ENCODE measurements at places on chromosomes 7 and 10. TPM values are rescaled to one million over a fixed set of nuclear protein-coding genes. Genes with fewer than 3 reads are reported as not detected.

Gene KNDC1
- 11.0 TPM for total RNA-seq

DNA sequence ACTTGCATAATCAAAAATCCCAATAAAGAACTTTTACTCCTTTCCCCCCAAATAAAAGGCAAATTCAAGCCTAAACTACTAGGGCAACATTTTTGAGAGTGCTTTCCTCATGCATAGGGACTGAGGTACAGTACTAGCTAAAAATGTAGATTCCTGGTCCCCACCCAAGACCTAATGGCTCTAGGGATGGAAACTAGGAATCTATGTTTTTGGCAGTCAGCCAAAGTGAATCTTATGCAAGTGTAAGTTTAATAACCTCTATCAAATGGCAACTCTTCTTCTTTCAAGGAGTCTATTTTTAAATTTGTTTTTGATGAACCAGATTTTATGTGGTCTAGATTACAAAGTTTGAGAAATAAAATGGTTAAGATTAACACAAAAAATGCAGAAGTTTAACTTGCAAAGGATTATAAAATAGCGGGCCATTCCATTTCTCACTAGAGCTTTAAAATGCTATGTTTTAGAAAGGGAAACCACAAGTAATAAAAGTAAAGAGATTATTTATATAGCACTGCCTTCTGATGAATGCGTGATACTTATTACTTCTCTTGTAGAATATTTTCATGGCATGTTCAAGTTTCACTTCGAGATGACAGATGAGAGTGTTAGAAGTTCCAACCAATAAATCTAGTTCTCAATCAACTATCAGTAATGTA is 70.4 kb upstream of the MDFIC start:
- no peaks in the 10 kb centered on the region for H3K36me3 ChIP-seq
- peaks cover 5% of the 10 kb centered on the region for H3K4me1 ChIP-seq
- no peak for DNase-seq

DNA sequence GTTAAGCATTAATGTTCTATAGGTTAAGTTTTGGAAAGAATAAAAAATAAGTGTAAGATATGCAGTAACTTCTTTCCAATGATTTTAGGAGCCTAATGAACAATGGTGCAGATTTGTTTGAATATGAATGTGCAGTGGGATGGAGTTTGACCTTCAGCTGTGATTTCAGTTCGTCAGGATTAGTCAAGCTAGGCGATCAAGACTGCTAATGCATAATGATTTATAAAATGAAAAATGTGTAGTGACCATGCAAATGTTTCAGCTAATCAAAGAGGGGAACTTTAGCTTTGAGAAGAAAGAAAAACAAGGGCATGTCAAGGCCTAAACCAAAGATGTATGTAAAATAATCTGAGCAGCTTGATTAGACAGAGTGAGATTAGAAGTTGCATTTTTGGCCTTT is 208.5 kb downstream of the FOXP2 start:
- H3K36me3 ChIP-seq = no peaks in the 10 kb centered on the region
- H3K27me3 ChIP-seq = no peaks in the 10 kb centered on the region
- H3K4me1 ChIP-seq = peaks cover 1% of the 10 kb centered on the region
- H3K27ac ChIP-seq = no peak overlapping the region

DNA sequence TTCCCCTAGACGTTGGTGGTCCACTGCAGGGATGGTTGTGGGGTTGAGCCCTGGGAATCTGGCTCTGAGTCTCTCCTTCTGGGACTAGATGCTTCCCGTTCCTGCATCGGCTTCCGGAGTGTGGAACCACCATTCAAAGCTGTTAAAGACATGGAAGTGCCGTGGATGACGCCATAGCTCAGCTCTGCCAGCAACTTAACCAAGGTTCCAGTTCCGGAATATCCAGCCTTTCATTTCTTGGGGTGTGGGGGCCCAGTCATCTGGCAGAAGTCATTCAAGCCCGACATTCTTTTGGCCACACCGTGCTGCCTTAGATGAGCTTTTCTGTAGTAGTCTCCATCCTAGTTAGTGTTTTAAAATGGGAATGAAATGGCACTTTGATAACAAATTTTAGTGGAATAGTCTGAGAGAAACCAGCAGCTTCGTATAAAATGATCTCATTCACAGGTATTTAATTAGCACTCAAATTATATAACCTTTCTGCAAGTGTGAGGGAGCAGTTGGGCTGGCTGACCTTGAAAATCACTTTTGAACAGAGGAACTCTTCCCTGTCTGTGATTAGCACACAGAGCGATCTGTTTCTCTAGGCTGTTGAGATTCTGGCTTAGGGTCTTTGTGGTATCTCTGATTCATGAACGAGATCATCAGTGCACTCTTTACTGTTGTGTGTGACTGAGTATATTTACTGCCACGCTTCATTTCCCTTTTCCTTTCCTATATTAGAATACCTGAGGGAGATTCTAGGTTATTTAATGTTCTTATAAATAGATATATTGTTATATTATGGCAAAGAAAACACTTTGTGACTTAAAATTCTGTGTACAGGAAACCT is 19.9 kb downstream of the LMTK2 start:
- no peaks in the 10 kb centered on the region for H3K27me3 ChIP-seq
- no peak overlapping the region for H3K4me3 ChIP-seq
- H3K4me1 ChIP-seq = peaks cover 16% of the 10 kb centered on the region
- H3K27ac ChIP-seq = no peak overlapping the region

Gene POP7
- 30.2 TPM for total RNA-seq

Gene WIPF3
- 9.5 TPM for total RNA-seq

- peaks cover 5% of the 10 kb centered on the region for H3K27me3 ChIP-seq
- peak overlapping the region; percentile 99 for H3K27ac ChIP-seq
- peaks cover 17% of the 10 kb centered on the region for H3K4me1 ChIP-seq
Measured at GRCh38 chr10:114172776-114173602, 1.0 kb downstream of the CCDC186 start.

GRCh38 chr10:30216821-30217220 is 132.3 kb downstream of the MTPAP start:
- H3K36me3 ChIP-seq = no peaks in the 10 kb centered on the region
- H3K4me1 ChIP-seq = peaks cover 3% of the 10 kb centered on the region
- H3K27ac ChIP-seq = no peak overlapping the region
- H3K27me3 ChIP-seq = no peaks in the 10 kb centered on the region
- DNase-seq = no peak

Data from progenitor cell of endocrine pancreas (in vitro differentiated cells).